ENCODE measurements at places on chromosomes 2 and 18.
A peak's percentile ranks its signal among the peaks of the same experiment; 100 is the strongest.

DNA sequence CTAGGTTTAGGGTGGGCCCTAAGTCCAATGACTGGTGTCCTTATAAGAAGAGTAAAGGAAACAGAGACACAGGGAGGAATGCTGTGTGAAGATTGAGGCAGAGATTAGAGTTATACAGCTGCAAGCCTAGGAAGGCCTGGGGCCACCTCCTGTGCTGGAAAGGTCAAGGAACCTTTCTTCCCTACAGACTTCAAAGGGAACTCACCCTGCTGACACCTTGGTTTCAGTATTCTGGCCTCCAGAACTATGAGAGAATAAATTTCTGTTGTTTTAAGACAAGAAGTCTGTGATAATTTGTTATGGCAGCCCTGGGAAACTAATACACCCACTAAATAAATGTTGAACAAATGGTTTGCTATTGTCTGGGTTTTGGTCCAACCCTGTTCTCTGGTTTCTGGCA, 102.3 kb upstream of the NEUROD1 start:
- DNase-seq: no peak

DNA sequence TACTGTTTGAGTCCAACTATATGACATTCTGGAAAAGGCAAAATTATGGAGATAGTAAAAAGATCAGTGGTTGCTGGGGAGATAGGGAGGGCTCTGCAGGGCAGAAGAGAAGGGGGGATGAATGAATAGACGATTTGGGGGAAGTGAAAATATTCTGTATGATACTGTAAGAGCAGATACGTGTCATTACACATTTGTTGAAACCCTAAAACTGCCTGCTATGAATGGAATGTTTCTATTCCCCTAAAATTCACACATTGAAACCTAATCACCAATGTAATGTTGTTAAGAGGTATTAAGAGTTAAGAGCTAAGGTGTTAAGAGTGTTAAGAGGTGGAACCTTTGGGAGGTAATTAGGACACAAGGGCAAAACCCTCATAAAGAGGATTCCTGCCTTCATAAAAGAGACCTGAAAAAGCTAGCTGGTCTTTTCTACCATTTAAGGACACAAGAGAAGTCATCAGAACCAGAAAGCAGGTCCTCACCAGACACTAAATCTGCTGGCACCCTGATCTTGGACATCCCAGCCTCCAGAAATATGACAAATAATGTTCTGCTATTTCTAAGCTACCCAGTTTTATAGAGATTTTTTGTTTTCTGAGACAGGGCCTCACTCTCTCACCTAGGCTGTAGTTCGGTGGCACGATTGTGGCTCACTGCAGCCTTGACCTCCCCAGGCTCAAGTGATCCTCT, 76.2 kb downstream of the ATAD2B start:
- DNase-seq: no peak

DNA sequence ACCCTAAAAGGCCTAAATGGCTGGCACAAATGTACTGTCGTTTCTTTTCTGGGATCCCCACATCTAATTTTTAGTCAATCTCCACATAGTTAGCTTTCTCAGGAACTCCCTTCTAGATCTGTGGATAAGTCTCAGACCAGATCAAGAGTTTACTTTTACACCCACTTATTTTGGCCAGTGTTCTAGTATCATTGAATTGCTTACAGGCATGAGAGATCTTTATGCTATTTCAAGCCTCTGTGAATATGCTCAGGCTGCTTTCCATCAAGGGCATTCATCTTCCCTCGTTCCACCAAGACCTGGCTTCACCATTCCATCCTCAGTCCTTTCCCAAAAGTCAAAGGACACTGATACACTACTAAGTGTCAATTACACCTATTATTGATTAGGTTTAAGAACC, 27.8 kb upstream of the SCN1A start:
- DNase-seq: no peak

DNA sequence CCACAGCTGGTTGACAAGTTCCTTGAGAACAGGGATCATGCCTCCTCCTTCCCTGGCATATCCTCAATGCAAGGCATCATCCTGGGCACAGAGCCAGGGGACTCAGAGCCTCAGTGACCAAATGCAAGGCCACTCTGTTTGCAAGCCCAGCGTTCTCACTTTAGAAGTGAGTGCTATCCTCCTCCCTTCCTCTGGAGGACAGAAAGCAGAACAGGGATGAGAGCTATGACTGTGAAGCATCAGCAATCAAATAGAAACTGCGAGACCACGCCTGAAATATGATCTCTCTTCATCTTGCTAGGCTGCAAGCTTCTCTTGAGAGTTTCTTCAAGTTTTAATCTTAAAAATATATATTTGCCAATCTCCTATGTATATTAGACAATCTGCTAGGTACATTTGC, 119.8 kb downstream of the LRATD1 start:
- no peak for DNase-seq

DNA sequence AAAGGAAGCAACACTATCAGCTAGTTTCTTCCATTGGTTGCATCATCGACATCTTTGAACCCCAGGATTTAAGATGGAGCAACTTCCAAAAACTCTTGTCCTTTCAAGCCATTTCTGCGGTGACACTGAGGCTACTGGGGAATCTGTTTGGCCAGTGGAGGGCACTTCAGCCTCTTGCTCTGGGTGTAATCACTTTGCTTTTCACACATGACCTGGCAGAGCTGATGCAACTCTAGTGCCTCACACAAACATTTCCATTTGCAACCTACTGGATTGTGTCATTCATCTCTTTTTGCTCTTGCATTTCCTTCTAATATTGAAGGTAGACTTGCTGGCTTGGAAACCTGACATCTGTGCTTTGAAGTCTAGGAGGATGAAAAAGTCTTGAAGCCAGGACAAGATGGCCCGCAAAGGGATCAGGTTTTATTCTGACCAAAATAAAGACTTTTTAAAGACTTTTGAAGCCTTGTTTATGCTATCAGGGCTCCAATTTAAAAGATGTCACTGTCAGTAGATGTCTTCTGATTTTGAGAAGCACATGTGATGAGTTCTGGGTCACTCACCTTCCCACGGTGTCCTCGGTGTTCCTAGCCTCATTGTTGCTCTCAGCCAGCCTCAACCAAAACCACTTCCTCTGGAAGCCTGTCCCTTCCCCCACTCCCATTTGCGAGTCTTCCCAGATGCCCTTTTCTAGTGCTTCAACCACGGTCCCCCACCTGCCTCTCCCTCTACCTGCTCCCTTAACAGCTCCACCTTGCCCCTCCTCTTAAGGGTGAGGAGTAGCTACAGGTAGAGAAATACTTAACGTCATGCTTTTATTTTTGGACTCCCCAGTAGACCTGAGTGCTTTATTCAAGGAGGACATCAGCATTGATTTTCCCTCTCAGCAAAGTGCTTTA, 69.7 kb upstream of the KCNE4 start:
- DNase-seq: peak; percentile 64

DNA sequence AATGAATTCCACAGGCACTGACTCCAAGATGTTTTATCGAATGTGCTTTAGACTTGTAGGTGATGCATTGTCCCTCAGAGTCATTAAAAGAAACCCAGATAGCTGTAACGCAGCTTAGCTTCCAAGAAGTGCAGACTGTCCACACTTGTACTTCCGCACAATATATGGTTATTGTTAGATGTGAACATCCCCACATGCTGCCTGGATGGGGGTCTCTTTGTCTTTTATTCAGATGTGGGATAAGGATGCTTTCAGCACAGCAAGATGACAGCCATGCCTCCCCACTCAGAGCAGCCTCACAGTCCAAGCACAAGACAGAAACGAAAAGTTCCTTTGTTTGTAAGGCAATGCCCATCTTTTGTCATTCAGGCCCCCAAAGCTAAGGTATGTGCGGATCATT, 416.6 kb downstream of the HRH4 start:
- no peak for DNase-seq

Measured in fibroblast of skin of left quadriceps (primary cell).